SIG-M5 (cell line): ENCODE measurements at places on chromosomes 16 and 17.

GRCh38 chr17:61660746-61661485, 69.9 kb upstream of the NACA2 start:
- DNase-seq: no peak

DNA sequence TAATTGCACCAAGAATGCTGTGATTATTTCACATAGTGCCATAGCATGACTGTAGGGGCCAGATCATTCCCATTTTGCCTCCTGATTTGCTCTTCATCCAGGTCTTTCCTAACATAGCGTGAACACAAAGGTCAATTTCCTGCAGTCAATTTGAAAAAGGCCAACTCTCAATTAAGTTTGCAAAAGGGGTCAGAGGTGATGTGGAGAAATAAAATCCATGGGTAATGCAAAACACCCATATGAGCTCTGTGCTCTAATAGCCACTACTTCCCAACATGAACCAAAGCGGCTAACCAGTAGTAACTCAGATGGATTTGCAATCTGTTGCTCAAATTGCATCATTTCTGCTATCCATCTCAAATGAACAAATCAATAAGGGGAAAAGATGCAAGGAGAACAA, 275.5 kb upstream of the SOX9 start:
- DNase-seq: no peak

DNA sequence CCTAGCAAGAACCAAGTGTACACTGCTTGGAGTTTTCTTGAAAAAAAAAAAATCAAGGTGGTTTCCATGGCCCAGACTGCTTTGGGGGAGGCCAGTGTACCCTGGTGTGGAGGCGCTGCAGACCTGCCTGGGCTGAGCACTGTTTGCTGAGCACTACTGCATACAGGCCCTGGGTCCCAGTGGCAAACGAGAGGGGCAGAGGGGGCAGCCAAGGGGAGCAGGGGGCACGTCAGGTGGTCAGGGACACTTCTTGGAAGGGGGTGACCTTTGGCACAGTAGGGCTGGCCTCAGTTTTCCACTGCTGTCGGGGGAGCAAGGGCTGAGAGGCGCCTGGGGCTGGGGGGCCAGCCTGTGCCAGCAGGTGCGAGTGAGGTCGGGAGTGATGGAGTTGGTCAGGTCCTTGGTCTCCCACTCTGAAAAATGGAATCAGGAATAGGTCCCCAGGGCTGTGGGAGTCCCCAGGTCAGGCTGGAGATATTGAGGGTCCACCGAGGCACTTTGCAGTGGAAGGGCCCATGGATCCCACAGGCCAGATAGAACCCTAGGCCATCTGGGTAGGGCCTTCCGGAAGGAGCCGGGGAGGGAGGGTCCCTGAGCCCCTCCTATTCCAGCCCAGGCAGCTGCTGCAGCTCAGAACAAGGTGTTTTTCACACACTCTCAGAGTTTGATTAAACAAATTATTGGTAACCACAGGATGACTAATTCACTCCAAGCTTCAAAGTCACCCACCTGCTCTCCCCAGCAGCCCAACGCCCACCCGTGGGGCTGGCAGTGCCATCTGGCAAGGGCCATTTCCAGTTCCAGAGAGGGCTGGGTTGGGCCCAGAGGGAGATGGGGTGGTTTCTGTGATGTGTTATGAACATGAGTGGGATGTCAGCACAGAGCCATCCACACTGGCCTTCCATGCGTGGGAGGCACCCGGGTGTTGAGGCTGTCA, 3.5 kb downstream of the ZFPM1 start:
- DNase-seq: no peak

DNA sequence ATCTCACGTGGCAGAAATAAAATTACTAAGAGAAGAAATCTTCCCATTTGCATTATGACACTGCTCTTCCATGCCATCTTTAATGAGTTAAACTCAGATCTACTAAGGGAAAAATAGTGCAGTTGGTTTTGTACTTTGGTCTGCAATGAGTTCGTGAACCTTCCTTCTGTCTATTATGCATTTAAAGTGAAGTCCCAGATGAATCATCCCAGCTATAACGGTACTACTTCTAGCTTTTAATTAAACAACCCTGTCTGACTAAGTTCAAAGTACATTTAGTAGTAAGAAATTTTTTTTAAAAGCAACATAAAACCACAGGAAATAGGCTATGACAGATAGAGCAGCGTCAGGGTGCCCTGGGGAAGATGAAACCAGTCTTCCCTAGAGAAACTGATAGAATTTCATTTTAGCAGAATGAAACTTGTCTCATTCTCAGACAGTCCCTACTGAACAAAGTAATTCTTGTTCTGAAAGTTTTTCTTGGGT, 1.8 kb downstream of the TMIGD1 start:
- no peak for DNase-seq

GRCh38 chr16:87051526-87052320, 265.5 kb downstream of the C16orf95 start:
- DNase-seq: no peak

GRCh38 chr17:44209786-44210341, 9.6 kb downstream of the UBTF start:
- no peak for DNase-seq
